ENCODE measurements at places on chromosomes 1 and 21.

GRCh38 chr1:12615865-12616708, 1.9 kb downstream of the DHRS3 start:
- peak; percentile 38 for DNase-seq

DNA sequence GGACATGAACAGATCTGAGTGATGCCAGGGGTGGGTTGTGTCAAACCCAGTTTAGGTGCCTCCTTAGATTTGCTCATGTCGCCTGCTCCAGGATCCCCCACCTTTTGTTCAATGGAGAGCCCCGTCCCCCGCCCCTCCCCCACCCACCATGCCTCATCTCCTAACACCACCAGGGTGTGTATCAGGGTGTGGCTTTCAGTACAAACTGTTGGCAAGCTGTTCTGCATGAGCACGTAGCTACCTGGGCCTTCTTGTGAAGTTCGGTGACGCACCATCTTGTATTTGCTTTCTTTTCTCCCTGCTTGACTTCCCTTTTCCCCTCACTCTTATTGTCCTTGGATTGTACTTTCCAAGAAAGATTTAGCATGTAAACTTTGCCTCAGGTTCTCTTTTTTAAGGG, 94.8 kb downstream of the EBNA1BP2 start:
- no peak for DNase-seq

DNA sequence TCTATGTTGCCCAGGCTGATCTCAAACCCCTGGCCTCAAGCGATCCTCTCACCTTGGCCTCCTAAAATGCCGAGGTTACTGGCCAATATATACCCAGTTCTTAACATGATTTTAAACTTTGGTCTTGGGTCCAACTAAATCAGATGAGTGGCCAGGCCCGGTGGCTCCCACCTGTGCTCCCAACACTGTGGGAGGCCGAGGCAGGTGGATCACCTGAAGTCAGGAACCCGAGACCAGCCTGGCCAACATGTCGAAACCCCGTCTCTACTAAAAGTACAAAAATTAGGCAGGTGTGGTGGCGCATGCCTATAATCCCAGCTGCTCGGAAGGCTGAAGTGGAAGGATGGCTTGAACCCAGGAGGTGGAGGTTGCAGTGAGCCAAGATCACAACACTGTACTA, 29.6 kb downstream of the TOMM20 start:
- no peak for DNase-seq

DNA sequence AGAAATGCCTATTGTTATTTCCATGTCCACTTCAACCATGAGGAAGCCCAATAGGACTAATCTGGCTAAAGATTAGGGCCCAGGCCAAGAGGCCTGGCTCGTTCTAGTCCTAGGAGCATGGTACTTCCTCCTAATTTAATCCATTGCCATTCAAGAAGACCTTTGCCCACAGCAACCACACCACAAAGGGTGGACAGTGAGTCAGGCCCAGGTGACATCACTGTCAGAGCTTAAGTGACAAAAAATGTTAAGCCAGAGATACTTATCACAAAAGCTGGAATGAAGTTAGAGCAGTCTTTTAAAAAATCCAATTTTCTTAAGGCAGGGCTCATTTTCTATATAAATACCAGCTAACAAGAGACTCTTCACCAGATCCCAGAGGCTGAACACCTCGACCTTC, at the start of gene SPRR3:
TSS of gene SPRR3 (plus strand) at position 368 of the 400 bp plus-strand sequence. CDS start 1,272 bp downstream, outside the sequence.
- DNase-seq, result no peak

GRCh38 chr1:6033986-6034749, 11.5 kb upstream of the KCNAB2 start:
- DNase-seq, result peak; percentile 49

GRCh38 chr1:113095790-113096455, 22.9 kb downstream of the LRIG2 start:
- DNase-seq, result no peak

DNA sequence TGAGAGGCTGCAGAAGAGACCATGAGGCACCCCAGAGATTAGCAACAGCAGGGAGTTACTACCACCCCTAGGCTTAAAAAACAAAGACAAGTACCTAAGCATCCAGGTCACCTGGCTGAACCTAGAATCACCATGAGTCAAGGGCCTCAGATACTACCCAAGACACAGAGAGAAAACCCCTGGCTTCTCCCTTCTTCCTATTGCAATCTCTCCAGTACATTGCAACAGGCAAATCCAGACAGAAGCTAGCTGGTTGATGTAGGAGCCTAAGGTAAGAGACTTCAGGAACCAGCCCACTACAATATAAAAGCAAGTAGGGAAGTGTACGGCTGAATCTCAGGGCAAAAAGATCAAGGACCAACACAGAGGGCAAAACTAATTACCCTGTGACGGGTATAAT, 367.2 kb downstream of the PLPP3 start:
- DNase-seq, result no peak

GRCh38 chr1:11426617-11427016, 52.3 kb upstream of the DISP3 start:
- no peak for DNase-seq

DNA sequence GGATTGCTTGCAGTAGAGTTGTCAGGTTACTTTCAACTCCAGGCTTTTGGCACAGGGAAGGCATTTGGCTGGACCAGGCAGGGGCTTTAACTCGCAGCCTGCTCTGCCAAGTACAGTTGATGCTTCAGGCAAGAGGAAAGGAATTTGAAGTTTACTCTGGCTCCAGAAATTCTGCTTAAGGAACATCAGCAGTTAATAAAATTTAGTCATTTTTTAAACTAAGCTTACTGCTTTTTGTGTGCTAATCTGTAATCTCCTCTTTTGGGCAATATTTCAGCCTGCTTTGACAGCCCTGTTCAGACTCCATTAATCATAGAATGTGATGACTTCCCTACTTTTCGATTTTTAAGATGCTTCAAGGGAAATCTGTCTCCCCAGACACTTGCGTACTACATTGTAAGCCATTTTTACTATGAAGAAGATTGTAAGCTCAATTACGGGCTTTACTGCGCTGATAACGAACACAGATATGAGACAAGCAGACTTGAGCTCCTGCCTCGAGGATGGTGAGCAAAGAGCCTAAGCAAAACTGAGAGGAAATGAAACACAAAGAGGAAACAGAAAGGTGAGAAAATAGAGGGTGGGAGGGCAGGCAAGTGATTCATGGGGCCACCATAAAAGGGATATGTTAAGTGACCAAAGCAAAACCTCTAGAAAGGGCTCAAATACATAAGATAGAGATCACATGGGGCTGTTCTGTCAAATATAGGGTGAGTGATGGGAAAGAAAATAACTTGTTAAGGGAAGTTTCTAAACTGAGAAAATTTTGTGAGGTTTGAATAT, 76.6 kb upstream of the VAV3 start:
- DNase-seq, result no peak

GRCh38 chr1:230123280-230124185, 56.5 kb downstream of the GALNT2 start:
- no peak for DNase-seq

- no peak for DNase-seq
Observed at GRCh38 chr21:38082936-38083485, 166.8 kb upstream of the KCNJ6 start.

DNA sequence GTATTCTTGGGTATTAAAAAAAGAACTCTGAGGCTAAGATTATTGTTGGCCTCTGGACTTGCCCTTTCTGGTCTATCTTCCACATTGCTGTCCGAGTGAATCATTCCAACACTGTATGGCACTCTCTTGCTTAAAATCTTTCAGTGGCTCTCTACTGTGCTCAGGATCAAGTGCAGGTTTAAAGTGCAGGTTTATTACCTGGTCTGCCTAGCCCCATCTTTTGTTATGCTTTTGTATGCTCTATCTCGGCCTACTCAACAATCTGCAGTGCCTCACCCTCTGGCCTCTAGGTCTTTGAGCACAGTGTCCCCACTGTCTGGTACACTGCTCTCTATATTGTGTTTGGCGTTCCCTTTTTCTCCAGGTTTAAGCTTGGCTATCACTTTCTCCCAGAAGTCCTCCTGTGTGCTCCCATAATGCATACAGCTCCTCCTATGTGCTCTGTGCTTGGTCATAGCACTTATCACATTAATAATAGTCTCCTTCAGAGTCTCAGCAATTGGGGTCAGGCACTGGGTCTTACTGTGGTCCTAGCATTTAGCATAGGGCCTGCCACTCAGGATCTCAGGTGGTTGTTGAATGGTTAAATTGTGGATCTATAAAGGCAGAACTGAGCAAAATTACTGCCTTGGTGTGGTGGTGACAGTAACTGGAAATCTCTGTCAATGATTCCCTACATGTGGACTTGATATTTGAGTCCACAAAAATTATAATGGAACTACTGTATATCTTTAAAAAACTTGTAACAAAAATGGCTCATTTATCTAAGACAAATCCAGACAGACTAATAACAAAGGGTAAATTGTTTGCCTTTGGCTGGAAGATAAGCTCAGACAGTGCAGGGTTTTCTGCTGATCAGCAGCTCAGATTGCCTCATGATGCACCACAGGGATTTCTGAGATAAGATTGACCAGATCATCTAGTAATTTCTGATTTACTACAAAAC, 10.6 kb upstream of the LDLRAD1 start:
- DNase-seq, result no peak

- DNase-seq, result no peak
Observed at GRCh38 chr1:219875860-219876259, 52.5 kb downstream of the SLC30A10 start.

DNA sequence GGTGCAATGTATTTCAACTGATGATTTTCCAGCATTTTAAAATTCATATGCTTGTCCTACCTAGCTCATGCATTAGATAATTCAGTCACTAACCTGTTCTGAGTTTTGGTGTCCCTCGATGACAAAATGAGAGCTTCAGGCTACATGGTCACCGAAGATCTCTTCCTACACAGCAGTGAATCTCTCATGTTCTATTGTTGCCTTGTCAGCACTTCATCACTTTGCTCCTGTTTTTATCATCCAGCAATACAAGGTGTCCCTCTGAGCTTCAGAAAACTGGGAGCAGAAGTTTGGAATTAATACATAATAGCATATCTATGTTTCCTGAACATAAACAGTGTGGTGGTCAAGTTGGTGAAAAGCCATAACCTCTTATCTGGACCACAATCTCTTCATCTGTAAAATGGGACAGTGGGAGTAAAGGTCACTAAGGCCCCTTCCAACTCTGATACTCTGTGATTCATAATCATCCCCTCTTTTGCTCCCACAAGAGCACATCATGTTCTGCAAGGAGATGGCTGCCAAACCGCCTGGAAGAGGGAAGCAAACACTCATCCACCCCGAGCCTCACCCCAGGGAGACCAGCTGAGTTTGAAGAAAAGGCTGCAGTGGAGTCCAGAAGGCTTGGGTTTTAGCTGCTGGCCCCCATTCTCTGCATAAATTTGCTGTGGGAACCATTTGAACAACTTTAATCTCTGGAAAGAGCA, 137.9 kb upstream of the F3 start:
- DNase-seq, result no peak

- DNase-seq, result no peak
Observed at GRCh38 chr1:21124846-21125245, 51.9 kb downstream of the EIF4G3 start.

- no peak for DNase-seq
Observed at GRCh38 chr1:245258271-245258920, 103.6 kb downstream of the KIF26B start.

- DNase-seq, result no peak
Observed at GRCh38 chr21:45290948-45291612, 3.4 kb upstream of the POFUT2 start.

GRCh38 chr1:118961156-118961555, 27.0 kb downstream of the TBX15 start:
- DNase-seq, result no peak

DNA sequence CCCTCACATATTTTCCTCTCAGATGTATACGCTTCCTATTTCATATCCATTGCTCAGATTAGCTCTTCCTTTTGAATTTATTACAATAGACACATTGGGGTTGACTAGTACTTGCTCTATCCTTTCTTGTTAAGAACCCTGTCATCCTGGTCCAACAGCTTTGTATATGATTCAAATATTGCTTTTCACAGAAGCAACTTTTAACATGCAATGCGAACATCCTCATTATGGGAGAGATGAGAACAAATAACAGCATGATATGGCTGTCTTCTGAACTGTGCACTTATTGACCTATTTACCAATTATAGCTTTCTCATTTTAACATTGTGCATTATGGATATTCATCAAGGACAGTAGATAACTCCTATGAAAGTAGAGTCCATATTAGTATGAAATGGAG, 510.8 kb downstream of the PTPRC start:
- DNase-seq, result no peak

DNA sequence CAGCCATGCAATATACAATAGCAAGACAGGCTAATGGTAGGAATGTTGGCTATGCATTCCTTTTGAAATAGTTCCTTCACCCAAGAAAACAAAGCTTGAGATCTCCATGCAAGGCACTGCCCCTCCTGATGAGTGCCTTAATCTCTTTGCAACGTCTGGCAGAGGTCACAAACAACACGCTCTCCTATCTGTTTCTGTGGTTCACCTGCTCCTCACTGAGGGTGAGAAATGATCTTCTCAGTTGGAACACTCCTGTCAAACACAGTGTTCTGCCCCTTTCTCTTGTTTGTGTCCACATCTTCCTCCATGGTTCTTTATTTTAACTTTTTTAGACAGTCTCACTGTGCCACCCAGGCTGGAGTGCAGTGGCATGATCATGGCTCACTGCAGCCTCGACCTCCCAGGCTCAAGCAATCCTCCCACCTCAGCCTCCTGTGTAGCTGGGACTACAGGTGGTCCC, 21.2 kb upstream of the XPR1 start:
- DNase-seq, result no peak

DNA sequence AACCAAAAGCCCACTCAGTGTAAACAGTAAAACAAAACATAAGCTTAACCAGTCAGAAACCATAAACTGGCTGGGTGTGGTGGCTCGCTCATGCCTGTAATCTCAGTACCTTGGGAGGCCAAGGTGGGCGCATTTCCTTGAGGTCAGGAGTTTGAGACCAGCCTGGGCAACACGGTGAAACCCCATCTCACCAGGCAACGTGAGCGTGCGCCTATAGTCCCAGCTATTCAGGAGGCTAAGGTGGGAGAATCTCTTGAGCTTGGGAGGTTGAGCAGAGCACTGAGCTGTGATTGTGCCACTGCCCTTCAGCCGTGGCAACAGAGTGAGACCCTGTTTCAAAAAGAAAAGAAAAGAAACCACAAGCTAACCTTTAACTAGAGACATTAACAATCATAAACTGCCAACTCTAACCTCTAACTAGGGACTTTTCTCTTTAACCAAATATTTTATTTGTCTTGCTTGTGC, 13.1 kb upstream of the PRRC2C start:
- no peak for DNase-seq

DNA sequence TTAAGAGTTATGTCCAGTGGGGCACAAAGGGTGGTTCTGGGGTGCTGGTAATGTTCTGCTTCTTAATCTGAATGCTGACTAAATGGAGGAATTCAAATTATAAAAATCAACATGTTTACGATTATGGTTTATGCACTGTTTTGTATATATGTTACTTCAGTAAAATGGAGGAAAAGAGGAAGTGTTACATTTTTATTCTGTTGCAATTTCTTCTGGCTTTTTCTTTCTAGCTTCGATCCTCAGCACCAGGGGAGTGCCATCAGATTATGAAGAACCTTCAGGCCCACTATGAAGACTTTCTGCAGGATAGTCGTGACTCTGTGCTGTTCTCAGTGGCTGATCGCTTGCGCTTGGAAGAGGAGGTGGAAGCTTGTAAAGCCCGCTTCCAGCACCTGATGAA, 105.5 kb downstream of the MACF1 start:
- DNase-seq, result no peak
